Hepatocyte (in vitro differentiated cells): ENCODE measurements at places on chromosomes 3 and 15. TPM values are rescaled to one million over a fixed set of nuclear protein-coding genes. Genes with fewer than 3 reads are reported as not detected.
A peak's percentile ranks its signal among the peaks of the same experiment; 100 is the strongest.

CPLX3 gene
- total RNA-seq, result not detected in 2 replicates

PIF1 gene
- 0.76 and 1.5 TPM in 2 replicates for total RNA-seq

ARNT2 gene
- total RNA-seq, result 4.6 and 5.3 TPM in 2 replicates

CPN2 gene
- total RNA-seq, result 3.3 and 3.5 TPM in 2 replicates

KNG1 gene
- total RNA-seq, result 88.9 and 109 TPM in 2 replicates

RAD51 gene
- total RNA-seq, result 2.0 and 5.0 TPM in 2 replicates

DNA sequence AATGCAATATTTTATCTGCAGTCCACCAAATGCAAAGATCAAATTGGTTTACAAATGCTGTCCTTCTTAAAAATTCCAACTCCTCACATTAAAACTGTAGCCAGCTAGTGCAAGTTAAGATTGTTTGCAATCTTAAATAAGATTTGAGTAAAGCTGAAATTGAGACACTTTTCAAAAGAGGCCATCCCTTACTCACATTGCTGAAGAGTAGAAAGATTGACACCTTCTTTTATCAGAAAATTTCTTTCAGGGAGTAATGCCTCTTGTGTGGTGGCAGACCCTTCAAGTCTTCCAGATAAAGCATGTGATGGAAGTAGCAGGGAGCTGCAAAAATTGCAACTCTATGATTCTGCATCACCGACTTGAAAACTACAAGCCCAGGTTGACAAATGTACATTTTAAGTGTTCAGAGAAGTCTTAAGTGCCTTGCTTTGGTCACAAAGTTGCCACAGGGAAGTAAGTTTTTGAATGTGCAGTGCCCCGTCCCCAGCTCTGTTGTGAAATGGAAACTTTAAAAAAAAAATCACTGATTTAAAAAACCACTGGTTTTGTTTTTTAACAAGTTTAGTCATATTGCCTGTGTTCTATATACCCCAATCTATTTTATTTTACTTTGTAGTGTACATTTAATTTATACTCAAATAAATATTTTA is 12.6 kb downstream of the CD86 start:
- no peak for DNase-seq
- no peaks in the 10 kb centered on the region for H3K27me3 ChIP-seq
- no peaks in the 10 kb centered on the region for H3K36me3 ChIP-seq
- no peak overlapping the region for H3K4me3 ChIP-seq

- peak overlapping the region; percentile 75 for H3K4me3 ChIP-seq
- H3K27ac ChIP-seq, result no peak overlapping the region
- DNase-seq, result no peak
- H3K4me1 ChIP-seq, result no peaks in the 10 kb centered on the region
These were observed 1.3 kb downstream of the PYGO1 start for GRCh38 chr15:55586808-55587207.

- no peaks in the 10 kb centered on the region for H3K27me3 ChIP-seq
- no peaks in the 10 kb centered on the region for H3K4me1 ChIP-seq
- H3K4me3 ChIP-seq, result no peak overlapping the region
These were observed 20.6 kb upstream of the C3orf49 start for GRCh38 chr3:63798544-63798943.

DNA sequence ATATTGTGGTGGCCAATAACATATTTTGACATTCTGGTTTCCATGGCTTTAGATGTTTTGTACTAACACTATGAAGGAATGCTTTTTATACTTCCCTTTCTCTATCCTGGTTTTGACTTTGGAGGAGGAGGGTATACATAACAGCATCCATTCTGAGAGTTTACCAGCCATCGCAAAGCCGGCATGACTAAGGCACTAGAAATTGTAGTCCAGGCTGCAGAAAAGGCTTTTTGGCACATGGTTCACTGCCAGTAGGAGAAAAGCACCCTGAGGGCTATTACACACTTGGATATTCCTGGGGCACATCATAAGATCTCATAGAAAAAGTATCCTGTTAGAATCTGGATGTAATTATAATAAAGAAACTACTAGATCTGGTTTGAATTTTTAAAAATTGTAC is 101.8 kb downstream of the STT3B start:
- peaks cover 23% of the 10 kb centered on the region for H3K4me1 ChIP-seq
- no peak overlapping the region for H3K27ac ChIP-seq
- H3K36me3 ChIP-seq, result no peaks in the 10 kb centered on the region

- no peaks in the 10 kb centered on the region for H3K4me1 ChIP-seq
- no peaks in the 10 kb centered on the region for H3K27me3 ChIP-seq
- no peaks in the 10 kb centered on the region for H3K36me3 ChIP-seq
- H3K27ac ChIP-seq, result no peak overlapping the region
These were observed 17.9 kb downstream of the IL12A start for GRCh38 chr3:160006282-160007163.

DNA sequence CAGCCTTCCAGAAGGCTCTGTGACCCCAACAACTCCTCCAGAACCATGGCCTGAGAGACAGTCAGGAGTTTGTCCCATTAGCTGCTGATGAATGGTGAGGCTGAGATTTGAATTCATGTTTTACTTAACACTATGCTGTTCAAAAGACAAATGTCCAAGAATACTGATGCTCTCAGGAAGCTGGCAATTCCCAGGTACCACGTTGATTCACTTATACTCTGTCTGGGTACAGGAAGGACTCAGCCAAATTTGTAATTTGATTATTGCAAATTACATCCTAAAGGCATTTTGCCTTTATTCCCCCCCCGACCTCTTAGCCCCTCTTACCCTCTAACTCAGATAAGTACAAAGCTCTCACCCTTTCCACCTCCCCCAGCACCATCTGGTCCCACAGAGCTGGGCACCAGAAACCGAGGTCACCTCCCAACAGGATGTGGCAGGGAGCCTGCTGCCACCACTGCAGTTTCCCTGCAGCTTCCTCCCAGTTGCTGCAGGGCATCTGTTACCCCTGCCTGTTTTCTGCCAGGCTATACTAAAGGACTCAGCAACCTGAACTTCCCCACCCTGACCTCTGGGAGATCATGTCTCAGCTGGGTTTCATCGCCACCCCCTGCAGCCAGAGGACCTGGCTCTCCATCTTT is 33.6 kb downstream of the EAF1 start:
- H3K36me3 ChIP-seq, result no peaks in the 10 kb centered on the region
- no peaks in the 10 kb centered on the region for H3K4me1 ChIP-seq
- H3K27ac ChIP-seq, result no peak overlapping the region
- H3K4me3 ChIP-seq, result no peak overlapping the region
- DNase-seq, result no peak

DNA sequence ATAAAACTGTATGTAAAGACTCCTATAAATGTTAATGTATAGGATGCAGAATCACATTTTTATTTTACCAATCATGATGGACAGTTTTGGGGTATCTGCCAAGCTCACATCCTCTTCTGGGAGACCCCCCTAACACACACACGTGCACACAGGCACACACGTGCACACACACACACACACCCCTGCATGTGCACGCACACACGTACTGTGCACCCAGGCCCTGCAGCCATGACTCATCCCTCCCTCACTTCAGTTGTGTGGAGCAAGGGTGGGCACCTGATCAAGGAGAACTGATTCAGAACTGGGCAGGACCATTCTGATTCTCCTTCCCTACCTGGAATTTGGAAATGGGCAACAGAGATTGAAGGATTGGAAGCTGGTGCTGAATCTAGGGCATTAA is 16.0 kb upstream of the MINDY4B start:
- no peak overlapping the region for H3K27ac ChIP-seq
- peaks cover 4% of the 10 kb centered on the region for H3K27me3 ChIP-seq
- no peak for DNase-seq
- no peak overlapping the region for H3K4me3 ChIP-seq
- H3K36me3 ChIP-seq, result no peaks in the 10 kb centered on the region
- H3K4me1 ChIP-seq, result no peaks in the 10 kb centered on the region

GRCh38 chr3:106185949-106186348 is 317.1 kb upstream of the CBLB start:
- no peak overlapping the region for H3K4me3 ChIP-seq
- peaks cover 8% of the 10 kb centered on the region for H3K4me1 ChIP-seq
- H3K36me3 ChIP-seq, result no peaks in the 10 kb centered on the region
- H3K27me3 ChIP-seq, result no peaks in the 10 kb centered on the region
- H3K27ac ChIP-seq, result no peak overlapping the region
- DNase-seq, result no peak

DNA sequence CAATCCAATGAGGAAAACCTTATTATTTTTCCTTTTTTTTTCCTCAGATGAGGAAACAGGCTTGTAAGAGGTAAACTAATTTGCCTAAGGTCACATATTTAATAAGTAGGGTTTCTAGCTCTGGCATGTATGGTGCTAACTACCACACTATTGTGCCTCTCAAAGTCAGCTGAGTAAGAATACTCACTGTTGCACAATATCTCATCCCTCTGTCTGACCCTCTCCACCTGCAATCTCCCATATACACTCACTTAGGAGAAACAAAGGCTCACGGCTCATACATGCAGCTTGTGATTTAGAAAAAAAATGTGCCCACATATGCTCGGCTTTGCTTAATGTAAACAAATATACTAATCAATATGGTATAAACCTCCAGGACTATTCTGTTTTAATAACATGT is 10.4 kb upstream of the ARIH1 start:
- no peaks in the 10 kb centered on the region for H3K4me1 ChIP-seq
- H3K4me3 ChIP-seq, result no peak overlapping the region
- no peak for DNase-seq
- no peaks in the 10 kb centered on the region for H3K27me3 ChIP-seq
